Cardiac ventricle fibroblast (primary cell): ENCODE measurements at places on chromosomes 4 and X. TPM values are rescaled to one million over a fixed set of nuclear protein-coding genes. Genes with fewer than 3 reads are reported as not detected.

TENM3 gene
- total RNA-seq = 1.0 and 2.4 TPM in 2 replicates

DDIT4L gene
- total RNA-seq = 1.9 and 2.7 TPM in 2 replicates

ARHGEF6 gene
- 4.2 and 5.1 TPM in 2 replicates for total RNA-seq

IKBKG gene
- 12.6 and 16.6 TPM in 2 replicates for total RNA-seq

TLR10 gene
- not detected in 2 replicates for total RNA-seq

TEX13B gene
- not detected in 2 replicates for total RNA-seq

GABRG1 gene
- total RNA-seq = not detected in 2 replicates

MAB21L2 gene
- not detected in 2 replicates for total RNA-seq

CYP4V2 gene
- 16.9 and 26.0 TPM in 2 replicates for total RNA-seq

SPANXC gene
- not detected in 2 replicates for total RNA-seq

AKAP14 gene
- not detected in 2 replicates for total RNA-seq

STBD1 gene
- 2.4 and 7.1 TPM in 2 replicates for total RNA-seq

ETDB gene
- total RNA-seq = not detected in 2 replicates

TMEM255A gene
- not detected in 2 replicates for total RNA-seq

TRPC5OS gene
- total RNA-seq = not detected in 2 replicates

IL2RG gene
- total RNA-seq = not detected in 2 replicates

VBP1 gene
- total RNA-seq = 25.9 and 31.3 TPM in 2 replicates

ANXA3 gene
- 0.83 TPM in 1 of 2 replicates, not detected in the other for total RNA-seq

OPRPN gene
- not detected in 2 replicates for total RNA-seq
